ENCODE measurements at places on chromosomes 2 and 18.

- DNase-seq, result no peak
Observed at GRCh38 chr2:104845946-104846785, 7.7 kb upstream of the POU3F3 start.

DNA sequence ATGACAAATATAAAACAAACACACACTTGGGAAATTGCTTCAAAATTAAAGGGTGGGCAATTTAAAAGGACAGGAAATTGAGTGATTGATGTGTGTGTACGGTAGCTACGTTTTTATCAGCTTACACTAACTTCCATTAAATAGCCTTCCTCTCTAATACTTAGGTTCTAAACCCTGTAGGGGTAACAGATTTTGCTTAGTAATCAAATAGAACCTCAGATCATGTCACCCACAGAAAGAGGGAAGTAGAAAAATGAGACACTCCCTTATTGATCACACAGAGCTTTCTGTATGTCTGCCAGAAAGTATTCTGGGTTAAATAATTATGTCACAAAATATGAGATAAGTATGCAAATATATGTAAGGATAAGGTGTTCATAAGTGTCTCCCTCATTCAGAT, 93.3 kb downstream of the ICA1L start:
- DNase-seq, result no peak

DNA sequence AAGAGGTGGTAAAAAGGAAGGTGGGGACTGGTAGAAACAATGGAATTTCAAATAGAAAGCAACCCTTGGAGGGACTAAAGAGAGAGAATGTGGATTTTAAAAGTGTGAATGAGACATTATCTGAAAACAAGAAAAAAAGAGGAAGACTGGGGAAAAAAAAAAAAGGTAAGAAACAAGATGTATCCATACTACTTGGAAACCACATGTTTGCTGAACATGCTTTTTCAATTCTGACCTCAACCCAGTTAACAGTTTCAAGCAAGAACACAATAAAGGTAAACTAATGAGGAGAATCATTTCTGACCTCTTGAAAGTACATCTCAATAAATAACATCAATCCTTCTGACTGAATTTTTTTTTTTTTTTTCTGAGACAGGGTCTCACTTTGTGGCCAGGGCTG, 2.6 kb downstream of the FARSB start:
- no peak for DNase-seq

DNA sequence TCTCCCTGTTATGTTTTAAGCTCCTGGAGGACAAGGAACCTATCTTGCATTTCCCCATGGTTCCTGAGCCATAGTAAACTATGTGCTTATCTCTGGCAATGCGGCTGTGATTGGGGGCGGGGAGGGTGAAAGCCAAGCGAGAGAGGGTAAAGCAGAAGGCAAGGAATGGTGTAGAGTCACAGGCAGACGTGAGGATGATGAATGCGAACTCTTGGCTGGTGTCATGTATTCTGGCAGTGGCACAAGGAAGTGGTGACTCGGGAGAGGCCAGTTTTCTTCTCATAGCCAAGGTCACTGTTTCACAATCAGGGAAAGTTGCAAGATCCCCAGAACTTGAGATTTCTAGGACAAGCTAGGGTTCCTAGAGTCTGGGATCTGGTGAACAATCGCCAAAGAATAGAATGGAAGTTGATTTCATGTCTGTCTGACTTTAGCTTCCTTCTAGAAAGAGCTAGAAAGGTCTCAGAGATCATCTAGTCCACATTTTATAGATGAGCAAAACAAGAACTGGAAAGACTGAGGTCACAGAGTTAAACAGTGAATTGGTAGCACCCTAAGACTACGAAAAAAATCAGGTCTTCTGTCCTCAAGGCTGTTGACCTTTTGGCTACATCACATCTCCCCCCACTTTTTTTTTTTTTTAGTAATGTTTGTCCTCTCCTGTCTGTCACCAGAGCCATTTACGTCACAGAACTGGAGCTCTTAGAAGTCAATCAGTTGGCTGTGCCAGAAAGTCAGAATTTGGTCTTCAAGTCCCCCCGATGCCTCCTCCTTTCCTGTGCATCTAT, 137.0 kb downstream of the BCL11A start:
- no peak for DNase-seq
